Astrocyte of the spinal cord (primary cell): ENCODE measurements at places on chromosomes 6 and 20.
A peak's percentile ranks its signal among the peaks of the same experiment; 100 is the strongest.

GRCh38 chr6:160285541-160286105, 27.0 kb upstream of the SLC22A2 start:
- DNase-seq, result no peak

DNA sequence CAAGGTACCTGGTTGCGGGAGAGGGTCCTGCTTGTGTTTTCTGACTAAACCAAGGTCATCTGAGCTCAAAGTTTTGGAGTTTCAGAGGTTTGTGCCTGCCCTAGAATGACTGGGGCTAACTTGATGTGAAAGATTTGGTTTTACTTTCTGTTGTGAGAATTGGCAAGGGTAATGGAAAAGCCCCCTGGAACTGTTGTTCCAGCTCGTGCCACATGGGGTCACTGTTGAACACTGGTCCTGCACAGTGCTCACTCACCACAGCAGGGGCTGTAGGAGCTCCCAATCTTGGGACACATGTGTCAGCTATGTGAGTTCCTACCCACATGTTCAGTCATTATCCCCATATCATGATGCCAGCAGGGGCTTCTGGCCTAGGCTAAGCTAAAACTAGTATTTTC, 6.5 kb downstream of the TGM6 start:
- DNase-seq, result peak; percentile 33

- DNase-seq, result no peak
Measured at GRCh38 chr6:66418906-66419305, 711.9 kb upstream of the EYS start.

- DNase-seq, result no peak
Measured at GRCh38 chr6:146912730-146913685, 291.2 kb upstream of the STXBP5 start.

- no peak for DNase-seq
Measured at GRCh38 chr6:66926060-66926459, 1219.0 kb upstream of the EYS start.

DNA sequence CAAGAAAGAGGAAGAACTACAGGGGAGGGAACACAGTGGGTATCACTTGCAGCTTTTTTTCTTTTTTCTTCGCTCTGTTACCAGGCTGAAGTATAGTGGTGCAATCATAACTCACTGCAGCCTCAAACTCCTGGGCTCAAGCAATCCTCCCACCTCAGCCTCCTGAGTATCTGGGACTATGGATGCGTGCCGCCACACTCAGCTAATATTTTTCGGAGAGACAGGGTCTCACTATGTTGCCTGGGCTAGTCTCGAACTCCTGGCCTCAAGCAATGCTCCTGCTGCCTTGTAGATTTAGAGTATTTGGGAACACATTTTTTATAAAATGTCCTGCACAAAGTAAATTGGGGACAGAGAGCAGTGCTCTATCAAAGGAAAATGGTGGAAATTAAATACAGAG, 28.3 kb downstream of the PARD6B start:
- DNase-seq, result no peak

- DNase-seq, result no peak
Measured at GRCh38 chr6:10542213-10542612, 21.1 kb downstream of the GCNT2 start.

DNA sequence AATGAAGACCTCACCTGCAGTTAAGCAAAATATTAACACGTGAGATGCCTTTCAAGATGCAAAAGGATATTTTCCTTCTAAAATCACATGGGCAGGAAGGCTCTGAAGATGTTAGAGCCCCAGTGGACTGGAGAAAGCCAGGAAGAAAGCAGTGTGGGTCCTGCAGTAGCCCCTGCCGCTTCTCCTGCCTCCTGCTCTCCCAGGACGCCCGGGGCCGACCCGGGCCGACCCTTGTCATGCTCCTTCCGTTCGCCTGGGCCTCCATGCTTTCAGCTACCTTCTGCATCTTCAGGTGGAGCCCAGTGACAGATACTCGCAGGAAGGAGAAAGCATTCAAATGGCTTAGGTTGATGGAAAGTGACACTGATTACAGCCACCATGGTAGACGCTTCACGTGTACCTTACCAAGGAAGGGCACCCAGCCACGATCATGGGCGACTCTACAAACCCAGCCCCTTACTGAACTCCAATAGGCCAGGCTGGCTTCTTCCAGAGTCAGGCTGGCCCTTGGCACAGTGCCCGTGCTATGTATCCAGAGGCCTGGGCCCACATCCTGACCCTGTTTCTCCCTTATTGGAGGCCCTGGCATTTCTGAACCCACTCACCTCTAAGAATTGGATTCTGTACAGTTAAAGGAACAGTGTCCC, 69.0 kb downstream of the TCP11 start:
- no peak for DNase-seq

GRCh38 chr6:121666814-121667213, 231.4 kb downstream of the GJA1 start:
- DNase-seq, result peak; percentile 85

DNA sequence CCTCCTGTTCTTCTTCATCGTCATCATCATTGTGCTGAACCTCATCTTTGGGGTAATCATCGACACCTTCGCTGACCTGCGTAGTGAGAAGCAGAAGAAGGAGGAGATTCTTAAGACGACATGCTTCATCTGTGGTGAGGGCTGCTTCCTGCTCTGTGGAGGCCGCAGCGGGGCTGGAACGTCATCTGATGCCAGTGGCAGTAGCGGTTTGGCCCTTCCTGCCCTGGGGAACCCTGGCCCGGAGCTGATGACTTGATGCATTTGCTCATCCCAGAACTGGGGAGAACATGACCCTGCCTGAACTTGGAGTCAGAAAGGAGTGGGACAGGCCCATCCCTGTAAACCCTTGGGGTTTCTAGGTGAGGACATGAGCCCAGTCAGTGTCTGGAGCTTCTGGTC, 18.7 kb downstream of the UQCC2 start:
- DNase-seq, result no peak
